Stimulated activated CD4-positive, alpha-beta T cell treated with anti-CD3 and anti-CD28 coated beads, Interleukin-15, amount 100 ng/mL, for 1 hour (primary cell): ENCODE measurements at places on chromosomes 4 and X.

GRCh38 chr4:73142995-73143547 is 73.6 kb upstream of the COX18 start:
- DNase-seq, result no peak

- no peak for DNase-seq
These were observed at the start of gene GIMD1 for GRCh38 chr4:106368678-106369077. GIMD1 (minus strand) TSS chr4:106368778; CDS start chr4:106367435, 1,343 bp downstream.

- no peak for DNase-seq
These were observed 2.7 kb upstream of the BMX start for GRCh38 chrX:15497865-15498264.

GRCh38 chrX:124506066-124506465 is 159.7 kb downstream of the SH2D1A start:
- DNase-seq, result no peak

DNA sequence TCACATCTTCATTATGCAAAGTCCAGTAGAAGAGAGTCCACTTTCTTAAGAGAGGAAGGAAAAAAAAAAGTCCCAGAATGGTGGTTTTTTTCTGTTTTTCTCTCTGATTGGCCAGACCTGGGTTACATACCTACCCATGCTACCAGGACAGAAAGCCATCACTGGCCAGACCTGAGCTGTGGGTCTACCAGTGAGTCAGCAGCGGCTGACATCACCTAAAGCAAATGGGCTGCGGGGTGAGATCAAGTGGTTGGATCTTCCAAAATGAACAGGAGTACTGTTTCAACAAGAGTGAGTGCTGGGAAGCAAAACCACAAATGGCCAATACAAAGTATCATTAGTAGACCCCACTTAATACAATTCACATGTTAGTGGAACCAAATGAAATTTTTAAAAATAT is 1.6 kb upstream of the NDST3 start:
- DNase-seq, result no peak
